GDM1 (cell line): ENCODE measurements at places on chromosomes 7 and 10.

- no peak for DNase-seq
Measured at GRCh38 chr7:104040666-104041065, 51.2 kb upstream of the RELN start.

DNA sequence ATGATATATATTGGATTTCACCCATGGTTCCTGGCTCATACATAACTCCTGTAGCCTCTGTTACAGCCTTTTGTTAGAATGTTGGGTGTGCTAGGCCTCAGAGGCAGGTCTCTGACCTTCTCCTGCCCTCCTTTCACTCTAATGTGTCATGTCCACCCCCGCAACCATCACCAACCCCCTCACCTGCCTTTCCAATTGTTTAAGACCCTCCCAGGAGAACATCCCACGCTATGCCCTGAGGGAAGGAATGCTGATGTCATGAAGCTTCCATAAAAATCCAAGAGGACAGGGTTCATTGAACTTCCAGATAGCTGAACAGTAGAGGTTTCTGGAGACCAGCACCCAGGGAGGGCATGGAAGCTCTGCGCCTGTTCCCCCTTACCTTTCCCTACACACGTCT, 30.8 kb upstream of the C10orf67 start:
- no peak for DNase-seq

GRCh38 chr7:17103984-17104383, 194.5 kb upstream of the AHR start:
- no peak for DNase-seq

GRCh38 chr7:39691821-39692220, 68.4 kb downstream of the RALA start:
- no peak for DNase-seq

DNA sequence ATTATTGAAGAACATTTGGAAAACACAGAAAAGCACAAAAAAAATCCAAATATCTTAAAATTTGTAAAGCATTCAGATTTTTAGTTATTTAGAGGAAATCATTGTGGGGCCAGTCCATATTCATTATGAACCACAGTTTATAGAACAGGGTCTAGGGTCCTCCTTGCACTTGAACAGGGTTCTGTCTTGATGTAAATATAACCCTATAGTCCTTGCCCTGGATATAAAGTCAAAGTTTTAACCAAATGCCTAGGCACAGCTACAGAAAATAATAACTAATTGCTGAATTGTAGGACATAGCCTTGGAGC, 25.6 kb downstream of the CASP7 start:
- DNase-seq, result no peak

GRCh38 chr10:15035385-15036301, 8.1 kb upstream of the OLAH start:
- DNase-seq, result peak; percentile 51
